ENCODE measurements at places on chromosomes 5 and 9. TPM values are rescaled to one million over a fixed set of nuclear protein-coding genes. Genes with fewer than 3 reads are reported as not detected.

DNA sequence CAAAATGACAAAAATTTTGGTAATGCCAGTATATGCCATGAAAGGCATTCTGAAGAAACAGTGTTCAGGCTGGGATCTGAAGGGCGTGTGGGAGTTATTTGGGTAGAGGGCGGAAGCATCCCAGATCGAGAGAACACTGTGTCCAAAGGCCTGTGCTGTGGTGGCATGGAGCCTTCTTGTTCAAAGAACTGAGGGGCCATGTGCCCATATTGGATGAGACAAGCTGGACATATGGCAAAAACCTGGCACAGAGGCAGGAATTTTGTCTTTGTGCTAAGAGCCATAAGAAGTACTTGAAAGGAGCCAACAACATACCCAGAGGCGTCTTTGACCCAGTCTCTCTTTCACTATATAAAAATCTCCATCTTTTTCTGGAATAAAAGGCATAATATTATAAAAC is 128.0 kb downstream of the SYK start:
- DNase-seq, result no peak

DNA sequence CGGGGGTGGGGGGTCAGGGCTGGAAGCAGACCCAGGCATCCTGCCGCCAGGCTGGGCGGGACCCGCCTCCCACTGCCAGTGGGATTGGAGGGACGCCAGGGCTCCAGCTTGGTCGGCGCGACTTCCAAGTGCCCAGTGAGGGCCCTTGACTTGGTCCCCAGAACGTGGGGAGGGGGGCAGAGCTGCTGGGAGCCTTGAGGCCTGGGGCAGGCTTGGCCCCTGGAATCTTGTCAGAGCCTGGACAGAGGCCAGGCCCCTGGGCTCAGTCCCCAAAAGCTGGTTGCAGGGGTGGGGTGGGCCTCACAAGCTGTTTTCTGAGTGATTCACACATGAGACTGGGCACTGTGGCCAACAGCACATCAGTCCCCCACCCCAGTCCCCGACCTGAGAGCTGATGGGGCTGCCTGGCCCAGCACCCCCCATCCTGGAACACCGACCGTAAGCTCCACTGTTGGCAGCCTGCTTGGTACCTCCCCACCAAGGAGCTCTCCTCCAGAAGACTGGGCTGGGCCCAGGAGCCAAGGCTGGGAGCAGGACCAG is 526 bp downstream of the CLIC3 start:
- DNase-seq, result no peak

GRCh38 chr5:154209591-154210081 is 19.1 kb downstream of the GALNT10 start:
- no peak for DNase-seq

Gene ARSI
- total RNA-seq, result 6.3 TPM

Gene MARCHF6
- total RNA-seq, result 174 TPM

Gene NKD2
- 0.89 TPM for total RNA-seq

Gene PCDHA3
- 0.71 TPM for total RNA-seq
